ENCODE measurements at places on chromosomes 5 and 9.
A peak's percentile ranks its signal among the peaks of the same experiment; 100 is the strongest.

DNA sequence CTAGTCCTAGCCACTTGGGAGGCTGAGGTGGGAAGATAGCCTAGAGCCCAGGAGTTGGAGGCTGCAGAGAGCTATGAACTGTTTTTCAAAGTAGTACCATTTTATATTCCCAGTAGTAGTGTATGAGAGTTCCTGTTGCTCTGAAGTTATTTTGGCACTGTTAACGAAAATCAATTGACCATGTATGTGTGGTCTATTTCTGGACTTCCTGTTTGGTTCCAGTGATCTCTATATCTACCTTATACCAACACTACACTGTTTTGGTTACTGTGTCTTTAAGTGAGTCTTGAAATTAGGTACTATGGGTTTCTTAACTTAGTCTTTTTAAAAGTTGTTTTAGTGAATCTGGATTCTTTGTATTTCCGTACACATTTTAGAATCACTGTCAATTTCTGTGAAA lies 13.6 kb downstream of the SLF1 start:
- DNase-seq: no peak

DNA sequence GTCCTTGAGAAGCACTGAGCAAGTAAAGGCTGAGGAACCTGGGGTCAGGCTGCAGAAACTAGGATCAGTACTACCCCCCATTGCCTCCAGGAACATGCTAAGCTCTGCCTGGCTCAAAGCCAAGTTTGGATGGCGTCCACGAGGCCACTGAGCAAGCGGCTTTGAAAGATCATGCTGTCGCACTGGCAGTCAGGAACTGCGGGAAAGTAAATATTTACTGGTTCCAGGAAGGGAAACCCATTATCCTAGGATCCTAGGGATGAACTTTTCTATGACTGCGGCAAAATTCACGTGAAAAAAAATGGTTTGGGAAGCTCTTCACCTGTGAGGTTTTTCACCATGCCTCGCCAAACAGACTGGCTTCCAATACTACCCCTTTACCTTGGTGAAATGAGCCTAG lies 75.3 kb upstream of the PJA2 start:
- DNase-seq: peak; percentile 17

DNA sequence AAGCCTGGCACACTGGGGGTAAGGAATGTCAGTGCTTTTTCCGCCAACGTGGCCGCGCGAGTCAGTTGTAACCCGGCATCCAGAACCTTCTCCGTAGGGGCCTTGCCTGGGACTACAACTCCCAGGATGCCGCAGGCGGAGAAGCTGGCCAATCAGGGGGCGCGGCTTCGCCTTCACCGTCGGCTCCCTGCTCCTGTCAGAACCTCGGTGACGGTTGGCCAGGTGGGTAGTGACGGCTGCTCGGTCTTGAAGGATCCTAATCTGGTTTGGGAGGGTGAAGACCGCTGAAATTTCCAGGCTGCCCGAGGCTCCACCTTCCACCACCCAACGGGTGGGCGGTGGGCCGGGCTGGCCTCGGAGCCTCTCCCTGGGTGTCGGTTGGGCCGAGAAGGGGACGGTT lies at the start of gene C5orf58:
Gene C5orf58, plus strand, starts transcription at position 200 of the 400 bp plus-strand sequence. CDS start 1,992 bp downstream, outside the sequence.
- DNase-seq: no peak

- no peak for DNase-seq
Observed at GRCh38 chr5:98825582-98826375, 52.3 kb downstream of the RGMB start.

GRCh38 chr5:39661026-39661779 lies 236.4 kb upstream of the DAB2 start:
- no peak for DNase-seq

GRCh38 chr9:104092875-104093600 lies 1.1 kb upstream of the SMC2 start:
- no peak for DNase-seq

GRCh38 chr5:108167174-108167573 lies 214.7 kb downstream of the FBXL17 start:
- DNase-seq: no peak

Data from suppressor macrophage (primary cell).